ENCODE measurements at places on chromosomes 1 and 21.

DNA sequence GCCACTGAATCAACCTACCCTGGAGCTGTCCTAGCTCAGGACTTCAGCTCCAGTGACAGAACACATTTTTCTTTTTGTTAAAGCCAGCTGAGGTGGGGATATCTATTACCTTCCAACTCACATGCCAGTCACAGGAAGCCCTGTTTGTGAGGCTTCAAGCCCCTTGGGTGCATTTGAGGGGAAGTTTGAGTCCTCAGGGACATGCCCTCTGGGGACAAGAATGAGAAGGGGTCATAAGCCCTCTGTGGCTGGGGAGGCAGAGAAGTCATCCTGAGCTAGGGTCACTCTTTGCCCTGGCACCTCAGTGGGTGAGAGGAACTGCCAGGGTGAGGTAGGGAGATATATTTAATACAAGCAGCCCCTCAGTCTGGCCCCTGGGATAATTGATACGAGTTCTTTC is 33.5 kb upstream of the CLDN14 start:
- DNase-seq: no peak

GRCh38 chr1:174407665-174408064 is 40.1 kb upstream of the GPR52 start:
- DNase-seq: no peak

- no peak for DNase-seq
These were observed 18.4 kb downstream of the FMN2 start for GRCh38 chr1:240109920-240110636.

- no peak for DNase-seq
These were observed 126.2 kb downstream of the FGGY start for GRCh38 chr1:59422921-59423575.

DNA sequence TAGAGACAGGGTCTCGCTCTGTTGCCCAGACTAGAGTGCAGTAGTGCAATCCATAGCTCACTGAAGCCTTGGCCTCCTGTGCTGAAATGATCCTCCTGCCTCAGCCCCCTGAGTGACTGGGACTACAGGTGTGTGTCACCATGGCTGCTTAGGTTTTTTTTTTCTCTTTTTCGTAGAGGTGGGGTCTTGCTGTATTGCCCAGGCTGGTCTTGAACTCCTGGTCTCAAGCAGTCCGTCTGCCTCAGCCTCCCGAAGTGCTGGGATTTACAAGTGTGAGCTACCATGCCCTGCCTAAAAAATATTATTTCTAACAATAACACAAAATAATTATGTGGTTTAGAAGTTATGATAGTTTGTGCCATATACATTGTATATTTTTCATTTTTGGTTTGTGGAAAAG is 9.9 kb downstream of the CAMTA1 start:
- DNase-seq: no peak

DNA sequence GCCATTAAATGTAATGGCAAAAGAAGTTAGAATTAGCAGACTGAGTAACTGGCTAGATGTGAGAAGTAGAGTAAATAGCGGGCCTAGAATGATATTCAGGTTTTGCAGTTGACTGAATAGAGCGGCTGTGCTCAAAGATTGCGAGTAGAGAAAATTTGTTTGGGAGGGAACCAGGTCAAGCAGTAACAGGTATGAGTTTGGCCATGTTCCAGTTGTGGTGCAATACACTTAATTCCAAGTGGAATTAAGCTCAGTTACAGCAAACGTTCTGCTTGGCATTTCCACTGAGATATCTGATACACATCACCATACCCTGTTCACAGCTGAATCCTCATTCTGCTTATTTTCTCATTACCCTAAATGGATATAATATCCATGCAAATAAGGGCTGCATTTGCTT is 1382.9 kb downstream of the MRPL39 start:
- DNase-seq: no peak

DNA sequence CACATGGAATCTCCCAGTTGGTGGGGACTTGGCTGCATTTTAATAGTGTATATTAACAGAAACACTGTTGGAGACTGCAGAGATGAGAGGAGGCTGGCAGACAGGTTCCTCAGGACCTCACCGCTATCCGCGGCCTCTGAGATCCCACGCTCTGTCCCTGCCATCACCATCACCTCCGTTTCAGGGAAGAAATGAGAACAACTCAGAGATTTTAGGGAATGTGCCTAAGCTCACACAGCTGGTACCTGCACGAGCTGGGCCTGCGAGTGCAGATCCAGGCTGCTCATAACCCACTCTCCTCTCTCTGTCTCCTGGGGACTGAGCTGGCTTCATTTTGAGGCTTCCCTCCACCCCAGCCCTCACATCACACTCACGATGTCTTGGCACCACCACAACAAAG is 62.0 kb downstream of the UMODL1 start:
- DNase-seq: no peak

GRCh38 chr21:31667132-31667531 is 7.6 kb downstream of the SOD1 start:
- no peak for DNase-seq

GRCh38 chr1:33410091-33410701 is 20.7 kb downstream of the PHC2 start:
- DNase-seq: no peak

All from stimulated activated CD8-positive, alpha-beta memory T cell treated with anti-CD3 and anti-CD28 coated beads, Interleukin-15, amount 100 ng/mL, for 48 hours (primary cell).